ENCODE measurements at places on chromosomes 5 and 9.

DNA sequence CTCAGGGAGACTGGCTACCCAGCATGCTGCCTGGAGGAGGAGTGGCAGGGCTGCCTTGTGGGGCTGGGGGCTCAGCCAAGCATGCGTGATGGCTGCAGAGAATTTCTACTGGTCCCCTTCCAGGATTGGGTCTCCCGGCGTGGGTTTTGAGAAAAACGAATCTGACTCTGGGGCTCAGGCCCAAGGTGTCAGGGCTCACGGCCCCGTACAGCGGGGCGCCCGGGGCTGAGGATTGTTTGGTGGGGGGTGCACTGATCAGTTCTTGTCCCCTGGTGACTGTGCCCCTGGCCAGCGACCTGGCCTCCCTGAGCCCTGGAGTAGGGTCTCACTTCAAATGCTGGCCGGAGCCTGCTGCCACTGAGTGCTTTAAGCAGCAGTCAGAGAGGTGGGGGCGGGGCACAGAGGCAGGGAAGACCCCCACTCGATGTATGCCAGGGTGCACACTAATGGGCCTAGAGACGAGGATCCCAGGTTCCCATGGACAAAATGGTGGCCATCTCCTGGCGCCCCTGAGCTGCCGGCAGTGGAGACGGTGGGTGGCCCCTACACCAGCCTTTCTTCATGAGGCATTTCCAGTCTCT, 45.5 kb upstream of the RNU6ATAC start:
- no peak for DNase-seq

DNA sequence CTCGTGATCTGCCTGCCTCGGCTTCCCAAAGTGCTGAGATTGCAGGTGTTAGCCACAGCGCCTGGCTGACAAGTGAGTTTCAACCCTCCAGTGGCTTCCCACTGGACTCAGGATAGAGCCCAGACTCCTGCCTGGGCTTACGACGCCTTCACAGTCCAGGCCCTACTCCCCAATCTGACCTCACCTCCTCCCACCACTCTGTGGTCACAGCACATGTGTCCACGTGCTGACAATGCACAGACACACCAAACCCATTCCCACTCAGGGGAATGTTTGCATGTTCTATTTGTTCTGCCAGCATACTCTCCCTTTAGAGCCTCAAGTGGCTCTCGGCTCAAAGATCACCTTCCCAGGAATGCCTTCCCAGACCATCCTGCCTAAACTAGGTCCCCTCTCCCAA, 31.1 kb upstream of the TRIM14 start:
- no peak for DNase-seq

GRCh38 chr5:56710826-56711590, 104.3 kb upstream of the MAP3K1 start:
- no peak for DNase-seq

DNA sequence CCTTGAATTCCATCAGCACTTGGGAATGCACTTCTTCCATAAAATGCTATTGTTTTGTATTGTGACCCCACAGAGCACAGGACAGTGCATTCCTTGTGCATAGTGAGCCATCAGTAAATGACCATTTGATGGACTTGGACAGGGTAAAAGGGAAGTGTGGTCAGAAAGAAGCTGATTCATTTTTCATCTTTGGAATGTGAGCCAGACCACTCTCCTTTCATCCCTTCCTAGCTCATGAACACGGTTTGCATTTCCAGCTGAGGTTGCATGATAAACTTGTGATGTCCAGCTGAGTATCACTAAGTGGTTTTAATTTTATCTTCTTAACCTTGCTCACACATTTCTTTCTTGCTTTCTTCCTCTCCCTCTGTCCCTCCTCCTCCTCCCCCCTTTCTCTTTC, 101.3 kb downstream of the NUDT12 start:
- DNase-seq: no peak

DNA sequence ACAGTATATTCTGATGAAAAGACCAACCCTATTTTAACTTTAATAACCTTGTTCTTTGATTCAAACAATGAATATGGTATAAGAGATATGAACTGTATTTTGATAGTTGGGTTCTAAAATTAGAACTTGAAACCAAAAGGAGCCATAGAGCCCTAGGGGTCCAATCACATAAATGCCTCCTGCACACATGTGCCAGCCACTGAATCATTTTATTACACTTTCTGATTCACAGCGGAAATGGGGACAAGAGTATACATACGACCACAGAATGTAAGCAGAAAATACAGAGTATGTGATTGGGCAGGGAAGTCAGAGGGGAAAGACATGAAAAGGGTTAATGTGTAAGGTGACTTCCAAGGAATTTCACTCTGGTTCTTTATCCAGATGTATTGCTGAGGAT, 1000.2 kb downstream of the NR2F1-AS1 start:
- no peak for DNase-seq

DNA sequence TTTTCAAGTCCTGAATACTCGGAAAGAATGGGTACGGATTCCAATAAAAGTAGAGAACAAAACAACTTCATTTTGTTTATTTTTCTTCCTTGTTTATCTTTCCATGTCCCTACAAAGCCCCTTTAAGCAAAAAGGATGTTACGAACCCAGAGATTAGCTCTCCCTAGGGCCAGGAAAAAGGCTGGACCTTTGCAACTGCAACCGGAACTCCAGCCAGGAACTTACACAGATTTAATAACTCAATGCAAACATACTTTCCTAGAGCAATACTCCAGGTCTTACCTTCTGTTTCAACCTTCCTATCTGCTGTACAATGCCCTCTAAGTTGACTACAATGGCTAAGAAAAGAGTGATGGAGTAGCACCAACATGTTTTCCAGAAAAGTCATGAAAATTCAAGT, 7.0 kb downstream of the DENND1A start:
- DNase-seq: no peak

DNA sequence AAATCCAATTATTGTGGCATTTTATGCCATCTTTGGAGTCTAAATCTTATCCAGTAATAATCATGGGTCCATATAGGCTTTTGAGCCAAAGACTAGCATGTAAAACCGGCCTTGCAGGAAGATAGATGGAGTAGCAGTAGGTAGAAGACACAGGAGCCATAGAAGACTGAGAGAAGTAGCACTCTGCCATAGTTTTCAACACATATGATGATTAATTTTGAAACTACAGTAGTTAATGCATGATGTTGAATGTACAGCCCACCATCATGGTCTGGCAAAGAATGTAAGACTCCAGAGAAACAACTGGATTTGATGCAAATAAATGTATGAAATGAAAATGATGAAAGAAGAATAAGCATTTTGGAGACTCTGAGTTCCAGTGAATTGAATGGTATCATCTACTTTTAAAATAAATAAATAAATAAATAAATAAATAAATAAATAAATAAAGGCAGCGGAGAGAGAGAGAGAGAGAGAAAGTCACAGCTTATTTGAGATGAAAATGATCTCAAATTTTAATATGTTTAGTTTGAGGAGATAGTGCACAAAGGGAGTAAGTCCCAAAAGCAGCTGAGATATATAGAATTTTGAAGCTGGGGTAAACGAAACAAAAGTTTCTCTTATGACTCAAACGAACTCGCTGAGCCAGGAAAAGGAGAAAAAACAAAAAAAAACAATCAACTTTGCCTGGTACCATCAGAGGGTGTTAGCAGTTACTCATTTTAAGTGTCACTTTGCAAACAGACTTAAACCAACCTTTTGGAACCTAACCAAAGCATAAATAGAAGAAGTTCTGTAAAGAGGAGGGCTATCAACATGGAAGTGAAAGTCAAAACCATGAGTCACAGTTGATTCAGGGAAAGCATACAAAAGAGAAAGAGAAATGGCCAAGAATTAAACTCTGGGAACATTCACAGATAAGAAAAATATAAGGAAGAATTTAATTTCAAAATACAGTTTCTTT, 388.7 kb downstream of the CETN3 start:
- DNase-seq: no peak

- DNase-seq: no peak
These were observed 287.4 kb downstream of the ARHGAP26 start for GRCh38 chr5:143057580-143057999.
